Endothelial cell (in vitro differentiated cells): ENCODE measurements at places on chromosomes 6 and 20.

DNA sequence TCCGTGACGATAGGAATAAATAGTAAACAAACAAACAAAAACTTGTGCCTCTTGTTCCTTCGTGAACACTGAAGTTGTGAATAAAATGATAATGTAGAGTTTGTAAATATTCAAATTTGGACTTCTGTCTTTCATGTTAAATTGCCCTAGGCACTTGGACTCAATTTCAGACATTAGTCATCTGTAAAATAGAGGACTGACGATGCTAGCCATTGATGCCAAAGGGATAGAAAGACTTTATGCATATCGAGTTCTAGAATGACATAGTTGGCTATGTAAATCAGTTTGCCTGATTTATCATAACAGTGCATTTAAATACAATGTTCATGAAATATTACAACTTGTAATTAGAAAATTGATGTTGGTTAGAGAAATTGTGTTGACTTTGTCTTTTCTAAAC is 45.9 kb upstream of the FLRT3 start:
- DNase-seq: no peak

- DNase-seq: peak; percentile 78
These were observed 40.6 kb downstream of the TRIM38 start for GRCh38 chr6:26003102-26003694.

DNA sequence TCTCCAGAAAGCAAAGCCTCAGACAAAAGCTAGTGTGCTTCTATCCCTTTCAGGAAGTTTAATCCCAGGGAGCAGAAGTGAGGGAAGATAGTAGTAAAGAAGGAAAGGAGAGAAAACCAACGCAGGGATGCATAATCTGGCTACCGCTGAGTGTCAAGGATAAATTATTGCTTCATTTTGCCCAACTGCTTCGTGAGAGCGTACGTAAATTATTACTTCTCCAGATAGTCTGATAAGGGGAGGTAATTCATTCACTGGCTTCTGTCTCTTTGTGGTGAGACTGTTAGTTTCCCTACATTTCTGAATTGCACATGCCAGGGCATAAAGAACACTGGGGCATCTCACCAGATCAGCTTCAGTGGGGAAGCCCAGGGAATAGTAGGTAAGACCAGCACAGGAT is 539.7 kb downstream of the PHF3 start:
- DNase-seq: no peak

- DNase-seq: no peak
These were observed 3.6 kb upstream of the CASP8AP2 start for GRCh38 chr6:89826029-89826528.
